Neuronal stem cell (in vitro differentiated cells): ENCODE measurements at places on chromosomes 4 and X.

DNA sequence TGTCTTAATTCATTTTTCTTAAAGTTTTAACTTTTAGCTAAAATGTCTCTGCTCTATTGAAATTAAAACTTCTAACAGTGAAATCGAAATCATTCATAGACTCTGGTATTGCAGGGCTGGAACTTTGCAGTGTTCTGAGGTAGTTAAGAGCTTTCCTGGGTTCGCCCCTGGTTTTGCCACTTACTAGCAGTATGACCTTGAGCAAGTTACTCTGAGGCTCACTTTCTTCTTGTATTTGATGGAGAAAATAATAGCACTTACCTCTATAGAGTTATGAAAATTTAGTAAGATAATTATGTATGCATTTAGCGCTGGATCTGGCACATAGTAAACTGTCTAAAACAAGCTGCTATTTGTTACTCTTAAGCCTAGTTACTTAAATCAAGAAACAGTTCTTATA is 1.7 kb downstream of the SLAIN2 start:
- DNase-seq = no peak

DNA sequence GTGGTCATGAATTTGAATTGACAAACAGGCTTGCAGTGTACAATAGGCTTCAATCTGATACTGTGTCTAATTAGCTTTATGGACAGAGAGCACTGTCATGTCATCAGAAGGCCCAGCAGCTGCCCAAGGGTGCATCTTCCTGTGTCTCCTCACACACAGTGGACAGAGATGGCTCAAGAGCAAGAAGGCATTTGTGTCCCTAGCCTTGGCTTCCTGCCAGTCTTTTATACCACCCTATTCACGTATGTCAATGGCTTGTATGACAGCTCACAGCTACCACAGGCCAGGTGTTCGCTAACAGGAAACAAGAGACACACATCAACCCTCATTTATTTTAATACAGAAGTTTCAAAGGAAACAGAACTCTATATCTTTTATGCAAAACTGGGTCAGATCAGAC is 874.0 kb upstream of the AGA start:
- no peak for DNase-seq

- DNase-seq = no peak
Measured at GRCh38 chr4:178612733-178613132, 1170.5 kb upstream of the AGA start.

DNA sequence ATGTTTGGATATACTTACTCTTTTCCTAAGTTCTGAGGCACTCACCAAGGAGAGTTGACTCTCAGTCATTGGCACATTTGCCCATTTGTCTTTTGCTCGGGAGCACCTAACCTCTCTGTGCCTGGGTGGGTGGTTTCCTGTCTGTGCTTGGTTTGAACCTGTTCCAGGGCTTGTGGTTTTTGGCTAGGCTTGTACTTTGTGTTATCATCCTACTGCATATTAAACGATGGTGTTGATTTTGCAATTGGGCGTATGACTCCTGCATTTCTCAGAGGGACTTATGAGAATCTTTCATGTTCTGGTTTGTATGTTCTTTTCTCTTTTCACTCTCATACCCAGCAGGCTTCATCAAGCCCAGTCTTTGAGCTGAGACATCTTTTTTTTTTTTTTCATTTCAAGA is 161.7 kb downstream of the BTC start:
- no peak for DNase-seq

DNA sequence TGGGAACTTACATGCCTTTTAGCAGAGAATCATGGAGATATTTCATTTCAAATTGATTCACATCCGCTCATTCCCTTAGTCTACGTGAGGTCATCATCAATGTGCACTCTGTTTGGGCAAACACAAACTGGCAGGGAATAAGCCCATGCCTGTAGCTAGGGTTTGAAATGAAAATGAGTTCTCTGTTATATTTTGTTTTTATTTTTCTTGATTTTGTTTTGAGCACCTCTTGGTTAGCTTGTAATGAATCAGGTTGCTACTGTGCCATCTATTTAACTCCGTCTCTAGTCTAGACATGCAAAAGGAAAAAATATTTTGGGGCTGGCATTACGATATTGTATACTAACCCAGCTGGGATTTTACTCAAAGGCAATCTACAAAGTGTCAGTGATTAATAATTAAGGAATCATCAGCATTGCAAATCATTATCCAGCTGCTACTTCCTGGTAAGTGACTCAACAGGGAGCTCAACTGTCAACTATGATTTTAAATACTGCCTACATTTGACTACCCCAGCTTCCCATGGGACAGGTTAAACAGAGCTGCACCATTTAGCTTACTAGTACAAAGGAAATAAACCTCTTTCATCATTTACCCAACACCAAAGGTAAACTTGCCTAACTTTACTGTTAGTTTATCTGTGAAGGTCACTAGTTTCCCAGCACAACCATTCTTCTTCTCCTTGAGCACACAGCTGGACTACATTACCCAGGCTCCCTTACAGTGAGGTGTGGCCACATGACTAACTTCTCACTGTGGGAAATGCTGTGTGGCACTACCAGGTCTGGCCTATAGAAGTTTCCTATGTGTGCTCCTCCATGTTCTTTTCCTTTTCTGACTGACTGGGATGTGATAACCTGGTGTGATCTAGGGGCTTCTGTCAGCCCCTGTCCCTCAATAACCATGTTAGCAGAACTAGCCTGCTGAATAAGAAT is 21.2 kb upstream of the TRPC5OS start:
- no peak for DNase-seq

DNA sequence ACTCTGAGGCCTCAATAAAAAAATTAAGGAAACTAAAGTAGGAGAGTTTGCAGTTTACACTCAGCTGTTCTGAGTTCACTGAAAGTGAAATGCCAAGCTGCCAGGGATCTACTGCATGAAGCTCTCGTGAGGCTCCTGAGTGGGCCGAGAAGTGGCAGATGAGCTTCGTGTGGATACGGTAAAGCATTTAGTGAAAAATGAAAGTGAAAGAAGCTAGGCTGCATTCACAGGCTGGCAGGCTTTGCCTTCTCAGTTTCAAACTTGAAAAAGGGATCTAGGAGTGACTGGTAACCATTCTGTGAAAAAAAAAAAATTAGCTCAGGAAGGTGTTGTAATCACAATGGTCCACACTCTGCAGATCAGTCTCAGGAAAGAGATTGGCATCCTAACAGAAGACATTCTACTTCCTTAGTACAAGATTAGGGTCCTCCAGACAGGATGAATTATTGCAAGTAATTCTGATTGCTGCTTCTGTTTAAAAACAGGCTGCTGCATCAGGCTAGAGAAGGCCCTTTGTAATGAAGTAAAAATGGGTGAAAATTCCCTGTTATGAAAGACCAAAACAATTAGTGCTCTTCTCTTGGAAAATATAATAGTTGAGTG is 679.9 kb downstream of the RPA4 start:
- DNase-seq = no peak

GRCh38 chr4:128288689-128289106 is 1.1 kb upstream of the PGRMC2 start:
- DNase-seq = no peak

DNA sequence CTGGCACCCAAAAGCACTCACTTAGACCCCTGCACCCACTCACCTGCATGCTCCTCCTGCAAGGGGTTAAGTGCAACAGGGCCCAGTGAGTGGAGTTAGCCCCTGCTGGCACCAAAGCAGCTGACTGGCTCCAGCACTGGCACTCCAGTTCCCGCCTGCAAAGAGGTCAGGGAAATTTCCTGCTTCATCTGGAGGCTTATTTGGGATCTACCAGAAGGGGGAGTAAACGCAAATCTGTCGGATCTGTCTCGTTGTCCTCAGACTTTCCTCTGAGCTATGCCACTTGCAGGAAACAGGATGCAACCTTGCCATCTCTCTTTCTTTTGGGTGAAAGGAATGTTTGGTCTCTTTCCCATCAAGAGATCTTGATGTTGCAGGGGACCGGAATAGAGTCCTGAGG is 435.6 kb downstream of the PCDH10 start:
- no peak for DNase-seq

GRCh38 chr4:158033416-158034120 is 139.3 kb downstream of the GASK1B start:
- no peak for DNase-seq

DNA sequence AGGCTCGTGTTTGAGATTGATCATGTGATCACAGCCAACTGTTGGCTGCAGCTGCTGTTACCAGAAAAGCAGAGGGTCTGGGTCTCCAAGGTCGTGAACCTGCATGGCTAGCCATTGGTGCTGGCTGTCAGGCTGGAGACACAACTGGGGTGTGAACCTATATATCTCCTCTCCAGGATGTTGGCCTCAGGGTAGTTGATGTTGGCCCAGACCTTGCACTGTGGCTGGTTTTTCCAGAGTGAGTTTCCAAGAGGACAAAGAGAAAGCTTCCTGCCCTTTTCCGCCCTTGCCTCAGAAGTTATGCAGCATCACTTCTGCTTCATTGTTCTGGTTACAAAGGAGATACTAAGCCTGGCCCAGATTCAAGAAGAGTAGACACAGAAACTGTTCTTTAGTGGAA is 607.8 kb upstream of the HS3ST1 start:
- DNase-seq = no peak

GRCh38 chr4:86661006-86661405 is 66.9 kb downstream of the PTPN13 start:
- no peak for DNase-seq

- DNase-seq = peak; percentile 20
Measured at GRCh38 chr4:76830964-76831703, 66.8 kb downstream of the SOWAHB start.

- no peak for DNase-seq
Measured at GRCh38 chr4:185849664-185850550, 37.9 kb upstream of the SORBS2 start.

DNA sequence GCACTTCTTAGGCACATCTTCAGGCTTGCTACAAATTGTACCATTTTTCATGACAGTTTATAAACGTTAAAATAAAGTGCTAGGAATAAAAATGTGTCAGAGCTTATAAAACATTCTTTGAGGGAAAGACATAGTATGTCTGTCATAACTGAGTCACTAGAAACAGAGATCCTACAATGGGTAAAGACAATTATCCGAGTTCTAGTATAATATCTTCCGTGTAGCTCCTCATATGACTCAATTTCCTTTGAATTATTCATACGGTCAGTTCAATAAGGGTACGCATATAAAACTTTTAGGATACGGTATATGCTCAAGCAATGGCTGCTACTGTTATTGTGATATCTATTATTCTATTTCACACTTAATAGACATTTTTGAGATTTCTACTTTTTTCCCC is 349.1 kb downstream of the PCDH10 start:
- no peak for DNase-seq

DNA sequence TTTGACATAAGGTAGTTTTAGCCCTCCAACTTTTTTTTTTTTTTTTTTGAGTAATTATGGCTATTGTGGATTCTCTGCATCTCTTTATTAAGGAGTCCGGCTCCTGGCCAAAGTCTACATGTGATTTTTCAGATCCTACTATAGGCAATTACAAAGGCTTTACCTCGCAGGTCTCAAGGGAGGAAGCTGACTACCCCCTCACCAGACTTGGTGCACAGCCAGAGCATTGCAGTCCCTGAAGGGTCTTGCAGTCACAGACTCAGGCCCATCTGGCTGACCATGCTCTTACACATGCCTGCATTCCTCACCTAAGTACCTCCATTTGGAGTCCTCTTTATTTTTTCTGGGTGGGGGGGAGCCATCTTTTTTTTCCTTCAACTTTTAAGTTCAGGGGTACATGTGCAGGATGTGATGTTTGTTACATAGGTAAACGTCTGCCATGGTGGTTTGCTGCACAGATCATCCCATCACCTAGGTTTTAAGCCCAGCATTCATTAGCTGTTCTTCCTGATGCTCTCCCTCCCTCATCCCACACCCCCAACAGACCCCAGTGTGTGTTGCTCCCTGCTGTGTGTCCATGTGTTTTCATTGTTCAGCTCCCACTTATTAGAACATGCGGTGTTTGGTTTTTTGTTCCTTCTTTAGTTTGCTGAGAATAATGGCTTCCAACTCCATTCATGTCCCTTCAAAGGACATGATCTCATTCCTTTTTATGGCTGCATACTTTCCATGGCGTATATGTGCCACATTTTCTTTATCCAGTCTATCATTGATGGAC is 88.4 kb upstream of the STIM2 start:
- DNase-seq = no peak

GRCh38 chr4:169225058-169225751 is 45.6 kb downstream of the SH3RF1 start:
- no peak for DNase-seq

GRCh38 chr4:129355031-129355430 is 259.1 kb downstream of the C4orf33 start:
- DNase-seq = no peak

DNA sequence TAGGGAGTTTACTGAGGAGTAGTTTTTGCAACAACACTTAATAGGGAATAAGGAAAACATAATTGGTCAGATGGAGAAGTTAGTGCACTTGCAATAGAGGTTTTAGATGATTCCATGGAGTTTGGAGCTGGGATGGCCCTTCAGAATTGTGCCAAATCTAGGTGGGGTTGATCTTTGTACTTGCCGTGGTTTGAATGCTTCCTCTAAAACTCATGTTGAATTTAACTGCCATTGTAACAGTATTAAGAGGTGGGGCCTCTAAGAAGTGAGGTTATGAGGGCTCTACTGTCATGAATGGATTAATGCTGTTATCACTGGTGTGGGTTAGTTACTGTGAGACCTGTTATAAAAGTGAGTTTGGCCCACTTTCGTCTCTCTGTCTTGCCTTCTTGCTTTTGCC is 94.4 kb upstream of the BOD1L1 start:
- DNase-seq = no peak

GRCh38 chrX:131704136-131704695 is 160.3 kb downstream of the OR13H1 start:
- DNase-seq = no peak
